Kidney (tissue), 22 donors: ENCODE measurements at places on chromosomes 11 and 22. TPM values are rescaled to one million over a fixed set of nuclear protein-coding genes. Genes with fewer than 3 reads are reported as not detected.
A peak's percentile ranks its signal among the peaks of the same experiment; 100 is the strongest.

GRCh38 chr22:49622241-49623105 is 205.2 kb downstream of the BRD1 start:
- DNase-seq = no peak
- H3K36me3 ChIP-seq = no peaks in the 10 kb centered on the region
- no peaks in the 10 kb centered on the region for H3K27me3 ChIP-seq

MUC5B gene
- total RNA-seq = 0.38 TPM

GRCh38 chr11:34606326-34607120 is 14.4 kb upstream of the EHF start:
- H3K27me3 ChIP-seq = no peaks in the 10 kb centered on the region
- DNase-seq = no peak
- H3K4me3 ChIP-seq = no peak overlapping the region
- H3K36me3 ChIP-seq = no peaks in the 10 kb centered on the region
- no peaks in the 10 kb centered on the region for H3K4me1 ChIP-seq

DNA sequence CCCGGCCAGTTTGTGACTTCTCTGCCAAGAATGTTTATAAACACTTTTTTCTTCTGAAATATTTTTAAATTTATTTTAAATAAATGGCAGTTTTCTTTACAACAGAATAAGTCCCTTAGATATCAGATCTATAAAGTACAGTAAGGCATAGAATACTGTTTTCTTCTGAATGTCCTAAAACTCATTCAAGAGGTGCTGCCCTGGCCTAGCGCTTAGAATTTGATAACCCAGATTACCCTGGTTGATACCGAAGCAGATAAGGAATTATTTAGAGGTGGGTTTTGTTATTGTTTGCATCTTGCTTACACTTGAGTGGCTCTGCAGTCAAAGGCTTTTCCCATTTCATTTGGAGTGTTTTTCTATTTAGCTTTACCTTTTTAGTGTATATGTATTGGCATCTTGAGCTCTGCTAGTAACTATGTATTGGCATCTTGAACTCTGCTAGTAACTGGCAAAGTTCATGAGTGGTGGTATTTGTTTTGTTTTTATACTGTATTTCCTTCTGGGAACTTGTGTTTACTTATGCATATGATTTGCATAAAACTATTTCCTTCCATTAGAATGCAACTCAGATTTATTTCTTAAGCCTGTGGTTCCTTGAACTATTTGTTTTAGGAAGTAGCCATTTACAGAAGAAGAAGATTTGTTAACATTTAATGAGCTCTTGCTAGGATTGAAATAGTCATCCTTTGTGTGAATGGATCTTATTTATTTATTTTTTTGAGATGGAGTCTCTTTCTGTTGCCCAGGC is 1.2 kb downstream of the ACAD8 start:
- peaks cover 20% of the 10 kb centered on the region for H3K36me3 ChIP-seq
- DNase-seq = no peak
- no peaks in the 10 kb centered on the region for H3K27me3 ChIP-seq
- H3K4me3 ChIP-seq = peak overlapping the region; percentile 98
- peaks cover 3% of the 10 kb centered on the region for H3K4me1 ChIP-seq
